ENCODE measurements at places on chromosomes 1 and 21. TPM values are rescaled to one million over a fixed set of nuclear protein-coding genes. Genes with fewer than 3 reads are reported as not detected.

DNA sequence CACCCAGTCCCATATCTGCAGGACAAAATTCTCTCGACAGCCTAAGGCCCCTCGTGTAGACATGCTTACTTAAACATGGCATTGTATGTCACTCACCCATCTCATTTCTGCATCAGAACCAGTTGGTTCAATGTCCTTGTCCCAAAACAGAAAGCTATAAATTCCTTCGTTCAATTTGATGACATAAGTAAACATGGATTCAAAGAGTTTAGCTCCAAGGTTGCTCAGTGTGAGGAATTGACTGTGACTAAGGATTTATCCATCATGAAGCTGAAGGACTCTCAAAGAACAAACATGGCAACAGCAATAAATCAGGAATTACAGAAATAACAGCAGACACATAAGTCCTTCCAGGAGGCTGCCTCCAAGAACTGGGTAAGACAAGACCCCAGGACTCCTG, 237.2 kb downstream of the TOMM20 start:
- no peak for DNase-seq

- no peak for DNase-seq
These were observed 112.9 kb downstream of the DAB1 start for GRCh38 chr1:57311006-57311405.

DNA sequence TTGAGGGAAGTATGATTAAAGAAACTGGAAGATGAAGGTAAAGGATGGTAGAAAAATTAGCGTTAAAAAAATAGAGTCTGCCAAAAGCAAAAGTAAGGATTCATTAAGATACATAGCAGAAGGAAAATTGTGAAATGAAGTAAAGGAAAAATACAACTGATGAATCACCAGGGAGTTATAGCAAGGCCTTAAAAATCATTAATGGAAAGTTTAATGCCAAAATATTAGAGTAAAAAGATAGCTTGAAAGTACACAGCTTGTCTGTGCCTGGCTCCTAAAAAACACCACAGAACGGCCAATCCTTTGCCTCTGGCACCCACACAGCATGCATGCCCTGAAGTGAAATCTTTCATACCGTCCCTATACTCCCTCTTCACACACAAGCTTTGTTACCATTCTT, 66.9 kb upstream of the APOBEC4 start:
- no peak for DNase-seq

GRCh38 chr1:7470904-7471638, 300.0 kb upstream of the VAMP3 start:
- peak; percentile 99 for DNase-seq

Gene FAM229A
- 2.0 TPM for total RNA-seq

Gene KRTAP13-2
- not detected for total RNA-seq
